ENCODE measurements at places on chromosomes 7 and 10.

DNA sequence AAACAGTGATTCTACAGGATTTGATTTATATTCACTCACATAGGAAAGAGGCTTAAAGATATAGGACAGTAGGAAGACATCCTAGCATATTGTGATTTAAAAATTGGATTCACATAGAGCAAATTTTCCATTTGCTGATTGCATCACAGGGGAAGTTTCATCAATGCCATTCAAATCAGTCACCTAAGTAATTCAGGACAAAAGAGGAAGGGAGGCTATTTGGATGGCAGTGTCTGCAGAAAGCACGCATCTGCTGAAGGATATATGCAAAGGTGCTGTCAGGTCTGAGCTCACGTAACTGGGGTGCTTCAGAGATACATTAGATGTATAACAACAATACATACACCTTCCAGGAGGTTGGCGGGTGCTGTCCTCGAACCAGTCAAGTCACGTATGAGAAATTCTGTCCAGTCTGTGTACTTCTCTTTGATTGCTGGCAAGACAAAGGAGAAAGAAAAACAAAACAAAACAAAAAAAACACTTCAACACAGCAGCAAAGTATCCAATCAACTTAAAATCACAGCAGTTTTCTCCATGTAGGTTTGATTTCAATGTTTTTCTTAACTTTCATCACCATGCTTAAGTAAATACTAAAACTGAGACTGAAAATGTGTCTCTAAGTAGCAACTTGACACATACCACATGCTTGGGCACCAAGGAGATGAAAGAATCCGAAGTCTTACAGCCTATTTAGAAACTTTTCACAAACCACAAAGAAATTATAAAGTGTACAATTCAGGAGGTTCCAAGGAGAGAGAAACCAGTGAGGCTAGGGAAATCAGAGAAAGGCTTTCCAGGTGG lies 125.1 kb downstream of the SFMBT2 start:
- no peak for DNase-seq

GRCh38 chr7:147376192-147376591 lies 1214.4 kb upstream of the C7orf33 start:
- DNase-seq, result no peak

- DNase-seq, result no peak
Measured at GRCh38 chr10:62866451-62866850, 50.3 kb upstream of the EGR2 start.

DNA sequence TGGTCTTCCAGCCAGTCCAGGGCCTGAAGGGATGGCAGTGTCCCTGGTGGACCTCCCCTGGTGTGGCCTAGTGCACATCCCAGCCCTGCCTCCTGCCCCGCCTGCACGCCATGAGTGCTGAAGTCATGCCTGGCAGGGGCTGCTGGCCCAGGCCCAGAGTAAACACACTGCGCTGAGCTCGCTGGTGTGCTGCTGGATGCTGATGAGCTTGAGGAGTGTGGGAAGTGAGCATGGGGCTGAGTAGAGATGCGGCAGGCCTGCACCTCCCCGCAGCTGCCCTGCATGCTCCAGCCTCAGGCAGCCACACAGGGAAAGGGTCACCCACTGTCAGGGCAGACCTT lies 43.2 kb downstream of the HTRA1 start:
- DNase-seq, result no peak

GRCh38 chr7:52854681-52855080 lies 180.8 kb upstream of the POM121L12 start:
- no peak for DNase-seq

DNA sequence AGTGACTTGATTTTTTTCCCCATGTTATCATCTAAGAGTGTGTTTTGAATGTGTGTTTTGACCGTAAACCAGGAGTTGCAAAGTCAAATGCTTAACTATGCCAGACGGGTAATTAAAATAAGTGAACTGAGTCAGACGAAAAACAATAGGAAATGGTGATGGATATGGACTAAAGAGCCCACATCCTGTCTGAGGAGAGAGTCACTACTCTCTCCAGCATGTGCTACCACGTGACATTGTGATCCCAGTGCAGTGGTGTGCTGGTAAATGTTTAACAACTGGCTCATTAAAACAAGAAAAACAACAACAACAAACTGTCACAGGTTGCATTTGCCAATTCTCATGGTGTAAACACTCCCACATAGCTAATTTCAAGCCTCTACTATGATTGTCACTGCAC lies 164.3 kb downstream of the SUGCT start:
- no peak for DNase-seq

- no peak for DNase-seq
Measured at GRCh38 chr10:78777466-78777865, 291.3 kb upstream of the ZMIZ1 start.

GRCh38 chr7:76236224-76236623 lies 34.5 kb downstream of the SRRM3 start:
- DNase-seq, result no peak

DNA sequence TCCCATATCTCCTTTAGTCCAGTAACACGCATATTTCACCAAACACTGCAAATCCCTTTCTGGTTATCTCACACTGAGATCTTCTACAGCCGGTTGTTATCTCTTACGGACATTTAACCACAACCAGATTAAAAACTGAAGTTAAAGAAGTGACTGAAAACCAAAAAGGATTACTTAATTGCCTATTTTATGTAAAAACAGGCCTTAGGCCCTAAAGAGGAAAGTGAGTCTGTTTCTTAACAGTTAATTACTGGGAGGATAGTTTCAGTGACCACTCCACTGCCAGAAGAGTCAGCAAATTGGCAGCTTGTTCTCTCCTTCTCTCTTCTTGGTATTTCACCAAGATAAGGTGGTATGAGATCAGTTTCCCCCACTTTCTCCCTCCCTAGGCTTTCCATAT lies 161.9 kb upstream of the MEOX2 start:
- DNase-seq, result no peak

DNA sequence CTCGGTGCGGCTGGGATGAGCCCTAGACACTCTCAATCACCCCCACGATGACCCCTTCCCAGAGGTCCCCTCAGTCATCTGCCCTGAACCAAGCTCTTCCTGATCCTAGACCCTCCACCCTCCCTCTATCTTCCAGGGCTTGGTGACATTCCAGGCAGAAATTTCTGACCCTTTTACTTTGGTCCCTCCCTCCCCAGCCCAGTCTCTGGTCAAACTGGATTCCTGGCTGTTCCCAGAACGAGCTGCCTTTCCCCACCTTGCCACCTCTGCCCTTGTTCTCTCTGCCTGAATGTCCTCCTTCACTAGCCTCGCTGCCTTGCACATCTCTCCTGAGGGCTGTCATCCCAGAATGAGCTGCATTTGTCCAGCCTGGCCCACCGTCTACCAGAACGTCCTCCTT lies 1.3 kb upstream of the CLDN4 start:
- no peak for DNase-seq

DNA sequence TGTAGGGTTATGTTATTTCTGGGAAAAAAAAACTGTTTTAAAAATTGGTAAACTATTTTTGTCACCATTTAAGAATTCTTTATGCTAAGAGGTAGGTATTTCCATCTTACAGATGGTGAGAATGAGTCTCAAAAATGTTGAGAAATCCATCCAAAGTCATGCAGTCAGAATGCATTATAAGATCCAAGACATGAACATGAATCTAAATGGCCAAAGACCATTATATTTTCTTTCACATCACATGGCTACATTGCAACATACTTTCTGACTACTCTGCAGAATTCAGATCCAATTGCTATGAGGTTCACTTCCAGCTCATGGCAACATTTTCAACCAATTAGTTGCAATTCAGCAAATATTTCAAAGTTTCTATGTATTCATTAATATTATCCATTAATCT lies 181.2 kb downstream of the TWIST1 start:
- no peak for DNase-seq

- DNase-seq, result no peak
Measured at GRCh38 chr7:43077732-43078391, 34.6 kb upstream of the HECW1 start.

GRCh38 chr10:112375721-112376395 lies 1.9 kb downstream of the ACSL5 start:
- no peak for DNase-seq

- DNase-seq, result no peak
Measured at GRCh38 chr7:30476459-30477145, 2.0 kb downstream of the NOD1 start.

- no peak for DNase-seq
Measured at GRCh38 chr10:7121154-7121797, 289.6 kb downstream of the SFMBT2 start.

DNA sequence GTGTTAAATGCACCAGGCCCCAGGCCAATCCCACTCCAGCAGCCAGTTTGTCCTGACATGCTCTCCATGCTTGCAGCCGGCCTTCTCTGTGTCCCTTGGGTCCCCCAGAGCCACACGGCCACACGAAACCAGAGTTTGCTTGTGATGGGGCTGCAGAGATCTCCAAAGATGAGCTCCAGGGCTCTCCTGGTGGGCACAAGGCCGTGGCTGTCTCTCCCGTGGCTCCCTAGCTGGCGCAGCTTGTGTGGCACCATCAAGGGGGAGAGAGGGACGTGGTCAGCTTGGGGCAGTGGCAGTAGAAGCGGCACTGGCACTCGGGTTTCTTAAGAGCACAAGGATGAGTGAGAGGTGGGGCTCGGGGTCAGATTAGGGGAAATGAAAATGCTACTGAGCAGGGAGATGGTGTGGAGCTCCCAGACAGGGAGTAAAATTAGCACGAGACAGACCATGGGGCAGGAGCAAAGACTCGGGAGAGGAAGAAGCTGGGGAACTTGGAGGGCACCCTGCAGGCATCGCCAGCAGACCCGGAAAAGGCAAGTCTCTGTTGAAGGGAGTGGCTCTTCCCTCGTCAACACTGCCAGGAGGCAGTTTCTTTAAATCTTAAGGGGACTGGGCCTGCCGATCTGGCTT lies 572.5 kb upstream of the FOXK1 start:
- no peak for DNase-seq

GRCh38 chr10:60207894-60208293 lies 181.8 kb downstream of the ANK3 start:
- DNase-seq, result no peak

DNA sequence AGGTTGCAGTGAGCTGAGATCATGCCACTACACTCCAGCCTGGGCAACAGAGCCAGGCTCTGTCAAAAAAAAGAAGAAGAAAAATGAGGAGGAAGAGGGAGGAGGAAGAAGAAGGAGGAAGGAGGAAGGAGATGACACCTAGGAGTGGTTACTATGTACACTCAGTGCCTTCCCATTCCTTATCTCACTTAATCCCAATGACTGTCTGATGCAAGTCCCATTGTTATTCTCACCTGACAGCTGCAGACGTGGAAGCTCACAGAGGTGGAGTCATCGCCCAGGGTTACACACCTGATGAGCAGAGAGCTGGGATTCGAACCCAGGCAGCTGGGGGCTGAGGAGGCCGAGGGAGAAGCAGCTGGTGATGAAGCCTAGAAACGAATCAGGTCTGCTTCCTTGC lies 258.8 kb downstream of the SNX10 start:
- DNase-seq, result no peak

DNA sequence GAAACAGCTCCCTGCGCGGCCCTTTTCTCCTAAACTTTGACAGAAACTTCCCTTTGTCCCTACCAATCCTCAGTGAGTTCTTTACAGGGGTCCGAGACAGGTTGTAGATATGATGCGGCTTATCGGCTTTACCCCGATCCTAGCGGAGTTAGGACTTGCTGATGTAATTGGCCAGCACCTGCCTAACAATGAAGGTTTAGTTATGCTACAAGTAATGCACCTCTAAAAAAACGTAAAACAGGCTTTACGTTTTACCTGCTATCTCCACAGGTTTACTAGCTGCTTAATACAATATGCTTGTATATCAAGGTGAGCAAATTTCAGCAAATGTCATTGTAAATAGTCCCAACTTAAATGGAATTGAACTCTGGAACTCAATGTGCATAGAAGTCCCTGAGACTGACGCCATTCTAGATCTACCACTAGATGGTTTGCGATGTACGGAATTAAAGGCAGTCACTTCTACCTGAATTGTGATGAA lies 697 bp upstream of the SNX13 start:
- DNase-seq, result no peak

DNA sequence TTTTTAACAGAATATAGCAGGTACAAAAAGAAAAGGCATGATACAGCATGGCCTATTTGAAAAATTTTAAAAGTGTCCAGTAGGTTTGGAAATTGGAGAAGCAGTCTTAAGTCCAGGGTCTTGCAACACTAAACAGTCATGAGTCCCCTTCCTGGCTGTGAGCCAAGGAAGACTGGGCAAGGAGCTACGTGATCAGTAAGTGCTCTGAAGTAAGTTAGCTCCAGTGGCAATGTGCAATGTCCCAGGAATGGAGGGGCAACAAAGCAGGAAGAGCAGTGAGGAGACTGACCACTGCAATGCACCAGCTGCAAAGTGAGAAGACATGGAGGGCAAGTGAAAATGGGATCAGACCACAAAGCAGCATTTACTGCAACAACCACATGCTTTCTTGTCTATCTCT lies 72.9 kb upstream of the GRID1 start:
- no peak for DNase-seq

DNA sequence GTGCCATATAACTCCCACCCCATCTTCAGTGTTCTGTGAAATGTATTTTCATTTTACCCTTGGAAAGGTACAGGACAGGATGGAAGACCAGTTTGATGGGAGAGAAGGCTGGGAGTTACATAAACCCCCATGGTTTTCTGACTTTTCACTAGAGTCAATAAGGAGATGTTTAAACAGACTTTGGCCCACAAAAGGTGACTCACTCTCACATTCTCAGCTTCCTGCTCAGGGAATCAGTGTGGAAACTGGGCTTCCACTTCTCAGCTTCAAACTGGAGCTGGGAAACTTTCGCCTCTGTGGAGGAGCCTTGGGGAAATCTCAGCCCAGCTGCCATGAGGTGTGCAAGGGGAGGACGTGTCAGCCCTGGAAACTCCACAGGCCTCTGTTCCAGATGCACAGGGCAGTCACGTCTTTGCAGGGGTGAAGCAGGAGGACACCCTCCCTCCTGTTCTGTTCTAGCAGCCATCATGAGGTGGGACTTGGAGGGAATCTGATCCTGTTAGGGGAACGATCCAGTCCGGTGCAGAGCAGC lies 560.5 kb upstream of the GALNT17 start:
- DNase-seq, result no peak

DNA sequence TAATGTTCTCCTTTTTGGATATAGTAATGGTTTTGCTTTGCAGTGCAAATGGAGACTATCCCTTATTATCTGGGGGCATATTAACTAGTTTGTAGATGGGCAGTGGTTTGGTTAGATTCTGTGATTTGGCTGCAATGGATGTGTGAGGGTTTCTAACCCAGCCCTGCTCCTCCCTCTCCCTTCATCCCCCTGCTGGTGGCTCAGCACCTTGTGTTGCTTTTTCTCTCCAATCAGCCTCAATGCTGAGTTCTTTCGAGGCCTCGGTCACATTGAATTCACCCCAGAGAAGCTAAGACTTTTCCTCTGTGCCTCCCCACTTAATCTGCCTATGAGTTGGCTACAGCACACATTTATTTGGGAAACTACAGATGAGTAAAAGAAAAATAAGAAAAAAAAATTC lies 120.0 kb downstream of the MALRD1 start:
- no peak for DNase-seq

DNA sequence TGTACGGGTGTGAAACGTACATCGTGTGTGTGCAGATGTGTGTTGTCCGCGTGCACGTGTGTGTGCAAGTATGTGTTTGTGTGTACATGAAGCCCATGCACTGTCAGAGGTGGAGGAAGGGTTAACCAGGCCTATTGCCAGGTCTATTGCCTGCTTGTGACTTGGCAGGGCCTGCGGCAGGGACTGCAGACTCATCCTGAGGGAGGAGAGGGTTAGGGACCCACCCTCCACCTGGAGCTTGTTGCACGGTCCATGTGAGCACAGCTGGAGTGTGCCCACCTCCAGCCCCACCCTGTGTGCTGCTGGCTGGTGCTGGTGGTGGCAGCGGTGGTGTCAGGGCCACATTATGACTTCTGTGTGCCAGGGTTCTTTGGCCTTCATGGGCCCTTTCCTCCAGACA lies 7.1 kb upstream of the AQP1 start:
- no peak for DNase-seq

GRCh38 chr7:77453531-77453930 lies 37.4 kb upstream of the GSAP start:
- DNase-seq, result no peak

All from NCI-H1930 (cell line).